Head of caudate nucleus (tissue), 42 donors: ENCODE measurements at places on chromosomes 3 and 15.

DNA sequence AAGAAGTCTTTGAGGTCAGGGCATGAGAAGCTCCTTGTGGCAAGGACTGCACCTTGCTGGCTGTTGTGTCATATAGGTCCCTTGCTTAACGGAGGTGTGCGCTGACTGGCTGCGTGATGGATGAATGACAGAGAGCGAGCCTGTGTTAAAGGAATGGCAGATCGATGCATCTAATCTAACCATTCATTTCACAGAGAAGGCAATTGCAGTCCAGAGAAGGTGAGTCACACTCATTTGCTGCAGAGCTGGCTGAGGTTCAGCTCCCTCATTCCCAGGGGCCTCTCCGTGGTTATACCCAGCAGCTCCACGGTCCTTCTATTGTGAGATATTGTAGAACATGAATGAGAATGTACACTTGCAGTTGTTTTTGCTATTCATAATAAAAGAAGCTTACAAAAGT is 289.3 kb downstream of the EPHB1 start:
- peak; percentile 26 for DNase-seq

DNA sequence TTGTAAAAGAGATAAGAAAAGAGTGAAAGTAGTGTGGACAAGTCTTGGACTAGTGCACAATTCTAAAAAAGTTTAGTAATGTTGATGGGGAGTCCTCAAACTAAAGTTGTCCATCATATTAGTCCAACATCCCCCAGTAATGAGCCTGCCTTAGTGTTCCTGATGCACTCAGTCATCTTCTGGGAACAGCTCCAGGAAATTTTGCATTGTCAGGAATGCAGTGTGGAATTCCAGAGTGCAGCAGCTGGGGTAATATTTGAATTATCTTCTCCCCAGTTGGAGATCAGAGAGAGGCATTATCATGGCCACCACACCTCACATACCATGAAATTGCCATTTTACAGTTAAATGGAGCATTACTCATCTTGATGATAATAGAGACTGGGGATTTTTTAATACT is 528.8 kb upstream of the NAALADL2 start:
- no peak for DNase-seq

DNA sequence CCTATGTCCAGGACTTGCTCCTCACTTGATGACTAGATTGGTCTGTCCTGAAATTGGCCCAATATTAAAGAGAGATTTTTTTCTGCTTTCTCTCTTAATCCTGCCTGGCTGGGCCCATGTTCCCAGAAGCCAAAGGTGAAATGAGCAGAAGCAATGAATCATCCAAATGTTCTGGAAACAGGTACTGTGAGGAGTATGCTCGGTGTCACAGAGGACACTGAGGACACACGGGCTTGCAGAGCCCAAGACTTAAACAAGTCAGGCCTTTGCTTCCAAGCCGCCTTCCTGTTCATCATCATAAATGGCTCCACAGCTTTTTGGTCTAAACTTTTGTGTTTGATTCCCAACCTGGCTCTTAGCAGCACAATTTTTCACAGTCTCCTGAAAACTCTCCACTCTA is 31.4 kb downstream of the EIF3J start:
- DNase-seq, result no peak

DNA sequence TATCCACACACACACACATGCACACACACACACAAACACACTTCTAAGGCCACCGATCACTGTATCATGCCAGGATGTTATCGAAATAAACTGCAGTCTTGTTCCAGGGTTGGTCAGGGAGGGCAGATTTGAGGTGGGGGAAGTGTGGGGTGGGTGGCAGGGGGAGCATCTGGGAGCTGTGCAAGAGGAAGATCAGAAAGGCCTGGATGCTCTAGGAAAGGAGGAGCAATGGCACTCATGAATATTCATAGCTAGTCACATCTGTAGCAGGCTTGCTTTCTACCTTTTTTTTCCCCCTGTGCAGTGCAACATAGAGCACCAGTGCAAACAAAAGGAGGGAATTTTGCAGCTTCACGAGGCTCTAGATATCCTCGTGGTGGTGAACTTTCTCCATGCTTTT is 84.9 kb downstream of the MEIS2 start:
- no peak for DNase-seq

GRCh38 chr15:24772686-24773373 is 97.3 kb downstream of the NPAP1 start:
- DNase-seq, result peak; percentile 57

DNA sequence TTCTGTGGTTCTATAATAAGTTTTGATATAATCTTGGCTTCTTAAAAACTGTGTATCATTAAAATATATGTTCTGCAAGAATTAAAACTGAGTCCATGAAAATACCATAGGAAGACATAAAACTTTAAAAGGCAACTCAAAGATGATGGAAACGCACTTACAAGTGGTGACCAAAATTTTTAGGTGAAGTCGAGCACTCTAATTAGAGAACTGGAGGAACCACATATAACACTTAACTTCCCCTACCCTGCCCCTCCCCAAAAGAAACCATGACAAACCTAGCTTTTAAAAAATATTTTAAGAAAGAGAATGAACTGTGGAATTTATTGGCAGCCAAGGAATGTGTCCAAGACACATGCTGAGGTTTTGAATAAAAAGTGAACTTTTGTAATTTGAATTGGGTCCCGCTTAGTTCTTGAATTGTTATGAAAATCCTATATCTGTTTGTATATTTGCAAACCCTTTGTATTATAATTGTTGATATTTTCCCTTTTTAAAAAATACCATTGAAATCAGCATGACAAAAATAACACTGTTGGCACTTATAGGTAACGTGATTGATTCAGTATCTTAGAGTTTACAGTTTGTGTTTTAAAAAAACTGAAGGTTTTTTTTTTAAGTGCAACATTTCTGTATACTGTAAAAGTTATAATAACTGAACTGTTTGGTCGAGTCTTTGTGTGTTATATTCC is 7.7 kb downstream of the NR2F2 start:
- no peak for DNase-seq

GRCh38 chr3:24042174-24043059 is 97.3 kb downstream of the NR1D2 start:
- no peak for DNase-seq

DNA sequence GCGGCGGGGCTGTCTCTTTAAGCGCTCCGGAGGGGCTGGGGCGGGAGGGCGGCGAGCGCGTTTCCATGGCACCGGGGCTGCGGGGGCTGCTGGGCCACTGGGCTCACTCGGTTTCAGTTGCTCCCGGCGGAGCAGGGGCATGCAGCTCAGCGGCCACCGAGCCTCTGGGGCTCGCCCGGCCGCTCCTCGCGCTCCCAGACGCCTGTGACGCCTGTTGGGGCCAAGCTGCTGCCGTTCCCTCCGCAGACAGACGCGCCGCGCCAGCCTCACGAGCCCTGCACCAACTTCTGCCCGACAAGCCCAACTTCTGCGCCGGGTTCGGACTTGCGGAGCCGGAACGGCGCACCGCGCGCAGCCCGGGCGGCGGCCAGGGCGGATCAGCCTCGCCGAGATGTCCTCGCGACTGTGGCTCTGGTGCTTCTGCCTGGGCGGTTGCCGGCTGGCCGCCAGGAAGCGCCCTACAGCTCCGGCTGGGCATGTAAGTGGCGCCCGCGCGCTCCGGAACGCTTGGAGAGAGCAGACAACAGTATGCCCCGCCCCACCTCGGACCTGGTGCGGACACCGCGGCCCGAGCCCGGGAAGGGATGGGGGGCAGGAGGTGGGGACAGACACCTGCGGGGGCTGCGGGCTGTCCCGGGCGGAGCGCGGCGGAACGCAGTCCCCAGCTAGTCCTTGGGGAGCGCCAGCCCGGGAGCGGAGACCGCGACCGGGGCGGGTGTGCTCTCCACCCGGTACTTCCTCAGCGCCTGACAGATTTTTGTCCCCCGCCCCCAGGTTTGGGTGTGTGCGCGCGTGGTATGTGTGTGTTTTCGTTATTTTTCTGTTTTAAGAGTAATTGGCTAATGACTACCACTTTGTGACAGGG is 154.1 kb upstream of the GOLIM4 start:
- DNase-seq, result peak; percentile 77

DNA sequence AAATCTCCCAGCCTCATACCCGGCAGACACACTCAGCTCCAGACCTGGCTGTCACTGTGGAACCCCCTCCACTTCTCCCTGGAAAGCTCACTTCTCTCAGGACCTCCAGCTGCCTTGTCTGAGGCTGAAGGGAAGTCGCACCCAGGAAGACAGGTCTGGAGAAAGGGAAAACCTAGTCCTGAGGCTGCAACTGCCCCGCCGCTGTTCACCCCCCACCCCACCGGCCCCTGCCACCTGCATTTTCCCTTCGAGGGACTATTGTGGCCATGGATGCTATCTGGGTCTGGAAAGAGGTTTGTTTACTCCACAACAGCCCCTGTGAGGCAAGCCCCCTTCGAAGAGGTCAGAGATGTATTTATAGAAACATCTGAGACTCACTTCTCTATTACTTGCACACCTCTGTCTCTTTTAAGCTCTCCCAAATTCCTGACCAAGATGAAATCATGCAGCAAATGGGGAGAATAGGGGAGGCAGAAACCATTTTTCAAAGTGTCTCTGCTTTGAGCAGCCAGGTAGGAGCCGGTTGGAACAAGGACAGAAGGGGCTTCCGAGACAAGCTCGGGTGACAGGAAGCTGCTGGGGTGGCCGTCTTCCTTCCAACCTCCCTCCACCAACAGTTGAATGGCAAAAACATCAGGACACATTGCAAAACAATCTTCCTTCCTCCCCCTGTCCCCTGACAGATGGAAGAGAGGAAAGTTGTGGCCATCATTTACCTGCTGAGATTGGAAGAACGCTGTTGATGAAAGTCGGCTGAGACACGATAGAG is 518 bp downstream of the COLQ start:
- DNase-seq, result no peak

- DNase-seq, result no peak
Observed at GRCh38 chr15:82810890-82811426, 1.5 kb downstream of the WHAMM start.

DNA sequence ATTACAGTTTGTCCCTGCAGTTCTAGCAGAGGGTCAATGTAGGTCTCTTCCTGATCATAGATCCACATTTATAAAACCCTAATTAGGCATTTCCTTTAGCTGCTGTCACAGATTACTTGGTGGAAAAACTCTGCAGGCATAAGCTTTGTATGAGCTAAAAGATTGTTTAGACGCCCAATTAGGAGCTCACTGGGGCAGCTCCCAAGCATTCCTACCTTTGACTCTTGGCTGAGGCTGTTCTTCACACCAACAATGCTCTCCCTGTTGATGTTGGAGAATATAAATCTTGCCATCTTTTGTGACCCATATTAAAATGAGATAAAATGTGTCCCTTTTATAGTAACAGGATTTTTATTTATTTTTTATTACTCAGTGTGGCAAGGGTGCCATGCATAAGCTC is 148.3 kb upstream of the TRIM42 start:
- no peak for DNase-seq

GRCh38 chr3:12807601-12808359 is 11.3 kb downstream of the CAND2 start:
- DNase-seq, result no peak
